ENCODE measurements at places on chromosomes 5 and 9.

GRCh38 chr5:174751154-174752000 lies 27.0 kb downstream of the MSX2 start:
- DNase-seq, result no peak

DNA sequence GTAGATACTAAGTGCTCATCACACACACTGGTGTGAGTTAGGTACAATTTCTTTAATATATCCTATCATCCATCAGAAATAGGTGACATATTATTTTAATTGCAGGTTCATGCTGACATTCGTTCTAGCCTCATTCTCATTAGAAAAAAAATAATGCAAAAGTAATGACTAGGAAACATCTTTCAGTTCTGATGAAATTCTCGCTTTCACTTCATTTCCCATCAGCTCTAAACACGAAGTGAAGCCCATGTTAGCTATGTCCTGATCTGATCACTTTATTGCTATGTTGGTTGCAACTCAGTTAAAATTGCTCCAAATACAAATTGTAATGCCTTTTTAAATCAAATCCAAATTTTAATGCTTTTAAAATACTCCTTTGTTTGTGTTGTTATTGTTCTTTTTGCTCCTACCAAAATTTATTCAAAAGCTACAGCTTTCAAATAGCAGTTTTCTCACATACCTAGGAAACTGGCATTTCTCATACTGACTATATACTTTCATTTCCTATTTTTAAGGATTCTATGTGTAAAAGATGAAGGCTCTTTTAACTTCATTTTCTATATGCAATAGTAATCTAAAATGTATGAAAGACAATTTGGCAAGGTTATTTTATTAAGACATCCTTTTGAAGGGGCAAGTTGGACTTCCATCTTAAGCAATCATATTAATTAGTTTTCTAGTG lies 1237.8 kb upstream of the ACO1 start:
- no peak for DNase-seq

GRCh38 chr5:83740741-83741140 lies 20.1 kb upstream of the HAPLN1 start:
- DNase-seq, result no peak

GRCh38 chr5:17356551-17356950 lies 139.1 kb downstream of the BASP1 start:
- no peak for DNase-seq

- no peak for DNase-seq
Measured at GRCh38 chr9:31556667-31557463, 827.6 kb upstream of the ACO1 start.

GRCh38 chr5:124949862-124950261 lies 203.4 kb upstream of the ZNF608 start:
- no peak for DNase-seq

- DNase-seq, result no peak
Measured at GRCh38 chr9:120571443-120572257, 8.3 kb downstream of the CDK5RAP2 start.

- DNase-seq, result no peak
Measured at GRCh38 chr5:112412346-112412745, 6.7 kb downstream of the EPB41L4A start.

DNA sequence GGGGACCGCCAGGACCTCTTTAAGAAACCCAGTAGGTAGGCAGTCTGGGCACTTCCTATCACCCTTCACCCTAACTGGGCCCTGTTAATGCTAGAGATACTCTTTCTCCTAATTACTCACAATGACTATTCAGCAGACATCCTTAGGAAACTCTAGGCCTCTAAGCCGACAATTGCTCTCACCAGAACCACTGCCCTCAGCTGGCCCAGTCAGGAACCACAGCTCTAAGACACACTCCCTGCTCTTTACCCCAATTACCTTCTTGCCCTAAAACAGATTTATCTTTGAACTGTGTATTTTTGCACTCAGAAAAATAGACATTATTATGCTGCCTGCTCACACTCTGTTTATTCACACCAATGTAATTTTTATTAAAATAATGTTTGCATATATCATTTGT lies 432.6 kb upstream of the SLC30A5 start:
- no peak for DNase-seq

DNA sequence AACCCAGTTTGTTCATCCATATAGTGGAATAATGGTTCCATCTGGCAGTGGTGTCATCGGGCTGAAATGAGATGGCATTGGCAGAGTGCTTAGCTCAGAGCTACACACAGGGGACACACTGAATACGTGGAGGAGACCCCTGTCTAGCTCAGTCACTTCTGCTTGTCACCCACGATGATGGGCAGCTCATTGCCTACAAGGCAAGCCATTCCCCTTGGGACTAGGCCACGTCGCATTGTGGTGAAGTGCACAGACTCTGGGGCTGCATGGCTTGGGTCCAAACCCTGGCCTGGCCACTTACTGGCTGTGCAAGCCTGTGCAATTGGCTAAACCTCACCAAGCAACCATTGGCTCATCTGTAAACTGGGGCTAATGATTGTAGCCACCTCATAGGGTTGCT lies 3.2 kb upstream of the FBP1 start:
- DNase-seq, result no peak

DNA sequence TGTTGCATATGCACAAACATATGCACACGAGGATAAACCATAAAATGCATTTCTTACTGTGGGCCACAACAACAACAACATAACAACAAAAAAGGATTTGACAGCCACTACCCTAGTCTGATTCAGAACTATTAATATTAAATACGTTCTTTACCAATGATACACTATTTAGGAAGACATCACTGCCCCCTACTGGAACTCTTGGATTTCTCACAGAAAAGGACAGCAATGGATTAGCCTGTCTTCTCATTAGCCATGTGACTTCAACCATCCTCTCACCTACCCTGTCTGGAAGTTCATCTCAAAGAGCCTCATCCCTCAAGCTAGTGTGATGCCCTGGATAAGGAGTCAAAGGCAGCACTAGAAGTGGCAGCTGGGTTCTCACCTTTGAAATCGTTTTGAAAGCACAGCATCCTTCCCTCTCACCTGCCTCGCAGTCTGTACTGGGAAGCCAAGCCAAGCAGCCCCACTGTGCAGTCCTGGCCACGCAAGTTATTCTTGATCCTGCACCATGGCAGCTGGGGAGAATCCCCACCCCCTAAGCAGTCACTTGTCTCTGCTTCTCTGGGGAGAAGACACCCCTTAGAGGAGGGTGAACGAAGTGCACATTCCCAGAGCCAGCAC lies 64.6 kb downstream of the SH3TC2 start:
- no peak for DNase-seq

- no peak for DNase-seq
Measured at GRCh38 chr9:30661925-30662324, 1722.5 kb upstream of the ACO1 start.

- no peak for DNase-seq
Measured at GRCh38 chr9:4035777-4036176, 264.1 kb downstream of the GLIS3 start.

DNA sequence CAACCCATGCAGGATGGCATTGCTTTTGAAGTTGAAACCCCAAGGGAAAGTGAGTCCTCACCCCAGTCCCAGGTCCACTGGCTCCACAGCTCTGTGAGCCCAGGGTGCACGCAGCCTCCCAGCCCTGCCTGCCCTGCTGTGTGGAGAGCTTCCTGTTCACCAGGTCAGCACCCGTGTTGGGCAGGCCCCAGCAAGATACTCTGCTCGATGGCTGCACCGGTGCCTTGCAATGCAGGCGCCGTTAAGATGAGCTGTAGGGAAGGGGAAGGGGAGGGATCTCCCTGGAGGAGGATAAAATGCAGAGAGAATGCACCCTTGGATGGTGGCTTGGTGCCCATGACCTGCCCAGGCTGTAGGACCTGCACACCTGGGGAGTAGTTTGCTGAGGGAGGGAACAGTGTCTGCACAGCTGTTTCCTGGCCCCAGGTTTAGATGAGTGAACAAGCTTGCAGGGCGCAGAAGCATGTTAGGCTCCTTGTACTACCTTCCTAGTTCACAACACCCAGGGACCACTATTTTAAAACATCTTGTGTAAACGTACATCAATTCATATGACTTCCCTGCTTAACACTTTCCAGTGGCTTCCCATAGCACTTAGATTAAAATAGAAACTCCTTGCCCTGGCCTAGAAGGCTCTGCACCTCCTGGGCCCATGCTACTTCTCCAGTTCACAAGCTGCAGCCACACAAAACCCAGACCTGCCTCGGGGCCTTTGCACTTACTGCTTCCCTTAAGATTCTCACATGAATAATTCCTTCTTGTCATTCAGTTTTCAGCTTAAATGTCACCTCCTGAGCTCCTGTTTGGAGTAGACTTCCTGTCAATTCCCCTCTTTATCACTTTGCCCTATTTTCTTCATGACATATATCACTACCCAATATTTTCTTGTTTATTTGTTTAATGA lies 19.6 kb downstream of the FAT2 start:
- DNase-seq, result no peak

DNA sequence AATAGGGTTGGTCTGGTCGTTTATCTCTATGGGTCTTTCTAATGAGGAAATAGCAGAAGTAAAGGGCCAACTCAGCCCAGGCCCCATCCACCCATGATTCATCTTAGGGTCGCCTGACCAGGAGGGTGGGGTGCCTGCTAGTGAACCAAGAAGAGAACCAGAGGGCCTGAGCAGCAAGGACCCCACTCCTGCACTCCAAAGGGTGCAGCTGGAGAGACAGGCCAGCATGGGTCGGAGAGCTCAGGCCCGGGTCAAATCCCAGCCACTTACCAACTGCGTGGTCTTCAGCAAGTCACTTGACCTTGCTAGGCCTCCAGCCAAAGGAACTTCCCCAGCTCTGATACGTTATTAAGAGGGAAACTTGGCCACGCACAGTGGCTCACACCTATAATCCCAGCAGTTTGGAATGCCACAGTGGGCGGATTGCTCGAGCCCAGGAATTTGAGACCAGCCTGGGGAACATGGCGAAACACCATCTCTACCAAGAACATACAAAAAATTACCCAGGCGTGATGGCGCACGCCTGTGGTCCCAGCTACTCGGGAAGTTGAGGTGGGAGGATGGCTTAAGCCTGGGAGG lies 4.3 kb downstream of the BBLN start:
- no peak for DNase-seq

- no peak for DNase-seq
Measured at GRCh38 chr9:31005086-31005665, 1379.3 kb upstream of the ACO1 start.

DNA sequence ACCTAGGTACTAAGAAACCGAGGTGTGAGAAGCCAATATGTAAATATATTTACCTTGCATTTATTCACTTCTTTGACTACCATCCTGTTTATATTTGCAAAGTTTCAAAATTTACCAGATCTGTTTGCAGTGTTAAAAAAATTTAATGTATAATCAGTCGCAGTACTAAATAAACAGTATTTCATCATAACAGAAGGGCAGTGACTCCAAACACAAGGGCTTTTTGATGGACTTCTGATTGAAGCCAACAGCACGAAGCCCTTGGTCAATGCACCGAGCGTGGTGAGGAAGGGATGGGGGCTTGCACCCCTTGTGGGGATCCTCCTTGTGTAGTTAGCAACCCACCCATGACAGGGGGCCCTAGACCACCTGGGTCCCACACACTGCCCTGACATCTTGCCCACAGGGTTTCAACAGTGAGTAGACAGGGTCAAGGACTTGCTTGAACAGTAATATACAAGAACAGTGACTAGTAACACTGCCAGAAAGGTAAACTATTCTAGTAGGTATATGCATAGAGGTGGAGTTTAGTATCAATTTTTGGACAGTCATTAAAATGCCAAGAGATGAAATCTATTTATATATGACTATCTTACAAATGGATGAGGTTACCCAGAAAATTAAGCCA lies 52.6 kb upstream of the TBC1D9B start:
- DNase-seq, result no peak

All from fibroblast of skin of left quadriceps (primary cell).